ENCODE measurements at places on chromosomes 5 and 9.

- no peak for DNase-seq
These were observed 2.2 kb upstream of the TSPAN17 start for GRCh38 chr5:176644878-176645670.

- no peak for DNase-seq
These were observed 288.0 kb downstream of the IZUMO3 start for GRCh38 chr9:24257726-24258125.

DNA sequence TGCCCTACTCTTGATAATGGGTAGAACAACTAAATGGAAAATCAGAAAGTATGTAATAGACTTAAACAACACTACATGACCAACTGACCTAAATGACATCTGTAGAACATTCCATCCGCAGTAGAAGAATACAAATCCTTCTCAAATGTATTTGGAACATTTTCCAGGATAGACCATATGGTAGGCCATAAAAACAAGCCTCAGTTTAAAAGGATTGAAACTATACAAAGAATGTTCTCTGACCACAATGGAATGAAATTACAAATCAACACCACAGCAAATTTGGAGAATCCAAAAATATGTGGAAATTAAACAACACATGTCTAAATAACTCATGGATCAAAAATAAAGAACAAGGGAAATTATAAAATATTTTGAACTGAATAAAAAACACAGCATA lies 189.2 kb downstream of the NDUFS4 start:
- no peak for DNase-seq

- DNase-seq, result no peak
These were observed 194.0 kb downstream of the HTR1A start for GRCh38 chr5:63768221-63768620.

DNA sequence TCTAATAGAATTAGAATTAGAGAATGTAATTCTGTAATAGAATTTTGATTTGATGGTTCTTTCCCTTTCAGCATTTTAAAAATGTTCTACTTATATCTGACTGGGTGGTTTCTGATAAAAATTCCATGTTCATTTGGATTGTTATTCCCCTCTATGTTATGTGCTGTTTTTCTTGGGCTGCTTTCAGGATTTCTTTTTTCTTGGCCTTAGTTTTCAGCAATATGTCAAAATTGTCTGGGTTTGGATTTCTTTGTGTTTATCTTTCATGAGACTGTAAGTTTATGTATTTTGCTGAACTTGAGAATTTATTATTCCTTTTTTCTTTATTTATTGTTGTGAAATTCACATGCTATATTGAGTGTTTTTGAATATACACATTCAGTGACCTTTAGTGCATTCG lies 189.1 kb downstream of the RANBP17 start:
- DNase-seq, result no peak

- peak; percentile 86 for DNase-seq
These were observed 13.3 kb downstream of the ALDH1B1 start for GRCh38 chr9:38405785-38406184.

DNA sequence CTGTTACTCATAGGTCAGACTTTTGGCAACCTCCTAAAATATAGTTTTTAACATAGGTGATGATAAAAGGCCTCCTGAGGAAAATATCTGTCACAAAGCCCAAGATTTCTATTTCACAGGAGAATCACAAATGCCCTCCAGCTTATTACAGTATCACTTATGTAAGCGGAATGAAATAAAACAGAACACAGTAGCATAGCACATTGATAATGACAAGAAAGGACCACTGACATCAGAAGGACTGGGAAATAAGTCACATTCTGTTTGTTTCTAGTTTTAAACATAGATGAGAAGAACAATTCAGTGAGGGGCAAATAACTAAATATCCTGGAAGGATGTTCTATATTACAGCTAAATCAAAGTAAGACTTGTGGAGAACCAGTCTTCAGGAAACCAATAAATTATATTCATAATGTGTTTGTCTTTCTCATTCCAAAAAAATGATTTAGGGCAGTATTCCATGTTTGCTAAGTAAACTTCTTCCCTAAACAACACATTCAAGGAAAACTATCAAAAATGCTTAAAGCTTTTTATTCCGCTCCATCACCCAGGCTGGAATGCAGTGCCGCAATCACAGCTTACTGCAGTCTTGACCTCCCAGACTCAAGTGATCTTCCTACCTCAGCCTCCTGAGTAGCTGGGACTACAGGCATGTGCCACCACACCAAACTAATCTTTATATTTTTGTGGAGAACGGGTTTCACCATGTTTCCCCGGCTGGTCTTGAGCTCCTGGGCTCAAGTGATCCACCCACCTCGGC lies 20.8 kb upstream of the CTNNAL1 start:
- DNase-seq, result no peak

DNA sequence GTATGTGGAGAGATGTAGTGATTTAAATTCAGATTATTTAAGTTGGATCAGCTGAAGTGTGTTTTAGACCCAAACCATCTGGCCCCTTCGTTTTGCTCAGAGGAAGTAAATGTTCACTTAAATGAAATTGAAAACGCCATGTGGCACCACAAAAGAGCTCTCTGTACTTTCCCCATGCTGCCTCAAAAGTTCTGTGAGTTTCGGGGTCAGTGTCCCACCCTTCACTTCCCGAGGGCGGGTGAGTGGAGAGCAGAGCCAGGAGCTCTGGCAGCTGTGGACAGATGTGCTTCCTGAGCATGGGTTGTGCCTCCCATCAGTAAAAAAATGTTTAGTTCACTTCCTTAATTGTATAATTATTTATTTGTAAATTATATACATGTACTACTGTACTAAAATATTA lies 48.4 kb downstream of the PSD2 start:
- DNase-seq, result no peak

- no peak for DNase-seq
These were observed 80.7 kb downstream of the NRG2 start for GRCh38 chr5:139962445-139962844.

GRCh38 chr9:134496413-134497282 lies 145.0 kb upstream of the COL5A1 start:
- DNase-seq, result peak; percentile 52
